ENCODE measurements at places on chromosomes 11 and 22.

- no peak for DNase-seq
These were observed 1546.3 kb upstream of the TENM4 start for GRCh38 chr11:80987171-80987570.

DNA sequence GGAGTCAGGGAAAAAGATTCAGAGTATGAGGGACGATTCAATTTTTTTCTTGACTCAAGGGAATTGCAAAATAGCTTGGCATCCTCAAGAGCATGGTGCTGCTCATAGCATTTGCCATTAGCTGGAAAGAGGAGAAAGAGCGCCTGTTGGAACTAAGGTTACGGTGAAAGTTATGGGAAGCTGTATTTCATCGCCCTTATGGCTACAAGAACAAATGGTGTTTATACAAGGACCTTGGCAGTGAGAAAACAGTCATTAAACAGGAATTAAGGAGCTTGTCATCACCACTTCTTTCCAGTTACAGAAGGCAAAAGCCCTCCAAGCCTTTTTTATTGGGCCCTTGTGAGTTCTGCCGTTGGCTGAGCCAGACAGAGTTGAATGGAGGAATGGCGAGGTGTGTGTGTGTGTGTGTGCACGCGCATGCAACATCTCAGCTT, 74.2 kb downstream of the ALX4 start:
- no peak for DNase-seq

DNA sequence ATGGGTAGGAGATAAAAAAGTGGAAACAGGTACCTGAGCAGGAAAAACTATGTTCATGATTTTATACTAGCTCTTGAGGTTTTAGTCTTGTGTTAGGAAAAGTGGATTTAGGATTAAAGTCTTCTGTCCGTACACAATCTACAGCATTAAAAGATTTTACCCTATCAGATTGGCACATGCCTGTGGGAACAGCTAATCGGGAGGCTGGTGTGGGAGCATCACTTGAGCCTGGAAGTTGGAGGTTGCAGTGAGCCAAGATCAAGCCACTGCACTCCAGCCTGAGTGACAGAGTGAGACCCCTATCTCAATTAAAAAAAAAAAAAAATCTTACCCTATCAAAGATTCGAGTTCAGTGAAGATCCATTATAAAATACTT, 12.2 kb upstream of the CRKL start:
- no peak for DNase-seq

DNA sequence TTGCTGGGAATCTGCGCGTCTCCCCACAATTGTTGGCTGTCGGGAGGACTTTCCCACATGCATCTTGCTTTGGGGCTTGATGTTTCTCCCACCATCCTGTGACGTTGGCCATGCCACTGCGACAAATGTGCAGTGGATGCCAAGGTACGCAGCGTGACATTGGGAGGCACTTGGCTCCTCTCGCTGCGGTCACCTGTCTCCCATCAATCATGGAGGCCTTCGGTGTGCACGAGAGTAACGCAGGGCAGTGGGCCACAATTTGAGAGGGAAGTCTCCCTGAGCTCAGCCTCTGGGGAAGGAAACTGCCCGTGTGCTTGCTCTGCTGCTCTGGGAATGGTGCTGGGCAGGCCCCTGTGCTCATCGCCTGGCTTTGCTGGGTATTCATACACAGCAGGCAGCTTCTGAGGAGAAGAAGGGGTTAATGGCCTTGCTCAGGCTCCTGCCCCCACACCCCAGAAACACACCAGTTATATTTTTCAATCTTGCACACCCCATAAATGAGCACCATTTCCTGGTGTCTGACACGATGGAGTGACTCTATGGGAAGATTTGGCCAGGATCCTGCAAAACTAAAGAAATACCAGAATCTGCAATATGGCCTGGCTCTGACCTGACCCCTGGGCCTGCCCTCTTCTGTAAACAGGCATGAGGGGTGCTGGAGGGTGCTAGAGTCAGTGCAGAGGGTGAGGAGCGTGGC, 153.5 kb downstream of the ADAMTS15 start:
- DNase-seq, result no peak

DNA sequence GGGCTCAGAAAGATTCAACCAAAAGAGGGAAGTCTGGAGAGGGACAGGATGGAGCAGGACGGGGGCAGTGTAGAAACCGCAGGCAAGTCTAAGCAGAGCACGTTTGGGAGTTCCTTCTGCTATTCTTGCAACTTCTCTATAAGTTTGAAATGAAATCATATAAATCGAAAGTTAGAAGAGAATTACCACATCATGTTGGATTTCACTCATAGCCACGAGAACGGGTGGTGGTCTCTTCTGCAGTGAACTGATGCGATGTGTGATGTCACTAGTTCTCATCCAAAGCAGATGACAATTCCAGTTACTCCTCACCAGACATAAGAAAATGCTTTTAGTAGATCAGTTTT, 36.0 kb downstream of the KCNQ1 start:
- no peak for DNase-seq

DNA sequence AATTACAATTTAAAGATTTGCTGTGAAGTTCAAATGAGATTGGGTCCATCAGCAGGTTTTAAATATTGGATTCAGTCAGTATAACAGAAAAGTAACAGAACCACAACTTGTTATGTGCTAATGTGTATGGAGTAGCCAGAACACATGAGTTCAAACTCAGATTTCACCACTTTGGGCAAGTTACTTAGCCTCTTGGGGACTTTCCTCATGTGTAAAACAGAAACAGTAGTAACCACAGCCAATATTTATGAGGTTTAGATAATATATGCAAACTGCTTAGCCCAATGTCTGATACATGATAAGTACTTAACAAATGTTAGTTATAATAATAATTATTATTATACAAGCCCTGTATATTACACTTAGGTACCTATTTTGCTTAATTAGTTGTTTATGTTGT, 21.8 kb upstream of the SLC5A12 start:
- DNase-seq, result no peak

DNA sequence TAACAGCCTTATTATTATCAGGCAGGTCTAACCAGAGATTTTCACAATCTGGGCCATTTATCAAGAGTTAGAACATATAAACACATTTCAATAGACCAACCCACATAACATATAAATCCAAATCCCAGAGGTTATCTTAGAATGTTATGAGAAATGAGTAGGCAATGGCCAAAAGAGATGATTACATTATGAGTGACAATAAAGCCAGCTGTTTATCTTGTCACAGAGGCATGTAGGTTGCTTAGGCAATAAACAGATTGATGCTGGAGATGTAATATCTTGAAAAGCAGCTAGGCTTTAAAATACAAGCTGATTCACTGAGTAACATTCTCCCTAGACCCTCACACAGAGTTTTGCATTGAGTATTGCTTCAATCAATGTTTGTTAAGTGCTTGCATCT, 148.5 kb upstream of the SESN3 start:
- no peak for DNase-seq

DNA sequence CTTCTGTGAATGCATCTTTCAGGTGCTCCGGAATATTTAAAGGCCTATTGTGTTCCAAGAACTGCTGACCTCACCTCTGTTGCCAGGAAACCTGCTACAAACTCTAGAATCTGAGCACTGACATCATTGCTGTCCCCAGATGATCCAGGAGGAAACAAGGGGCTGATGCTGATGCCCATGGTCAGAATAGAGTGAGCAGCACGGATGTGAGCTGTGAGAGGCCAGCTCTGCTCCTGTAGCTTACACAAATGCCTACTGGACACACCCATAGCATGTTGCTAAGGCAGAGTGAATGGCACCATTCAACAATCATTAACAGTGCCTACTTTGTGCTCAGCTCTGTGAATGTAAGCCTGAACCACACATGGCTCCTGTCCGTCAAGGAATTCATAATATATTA, 276.7 kb upstream of the API5 start:
- no peak for DNase-seq

- DNase-seq, result no peak
These were observed 926.3 kb downstream of the OPCML start for GRCh38 chr11:132605825-132606570.

DNA sequence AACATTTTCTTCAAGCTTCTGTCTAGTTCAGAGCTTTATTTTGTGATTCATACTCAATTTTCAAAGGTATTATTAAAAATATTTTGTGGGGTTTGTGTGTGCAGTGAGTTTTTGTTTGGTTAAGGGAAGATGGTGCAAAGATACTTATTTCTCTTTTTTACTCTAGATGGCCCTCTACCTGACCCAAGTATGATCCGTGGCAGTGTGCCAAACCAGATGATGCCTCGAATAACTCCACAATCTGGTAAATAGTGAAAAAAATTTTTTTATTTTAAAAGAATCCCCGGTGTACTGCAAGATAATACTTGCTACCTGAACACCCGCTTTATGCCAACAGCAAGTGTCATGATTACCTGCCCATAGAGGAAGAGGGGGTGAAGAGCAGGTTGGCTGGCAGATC, 54.2 kb downstream of the EP300 start:
- no peak for DNase-seq

DNA sequence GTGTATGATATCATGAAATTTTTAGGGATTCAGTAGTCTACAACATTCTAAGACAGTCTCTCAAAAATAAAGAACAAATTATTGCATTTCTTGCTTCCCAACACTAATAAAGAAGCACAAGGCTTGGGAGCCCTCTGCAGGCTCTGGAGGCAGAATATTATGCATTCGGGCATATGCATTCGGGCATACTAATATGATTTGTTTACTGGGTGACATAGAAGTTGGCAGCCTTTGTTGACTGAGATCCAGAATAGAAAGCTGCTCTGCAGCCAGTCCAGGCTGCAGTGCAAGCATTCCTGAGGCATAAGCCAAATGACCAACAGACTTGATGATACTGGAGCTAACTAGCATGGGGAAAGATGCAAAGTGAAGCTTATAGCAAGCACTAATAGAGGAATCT, 945.5 kb downstream of the OPCML start:
- DNase-seq, result no peak

DNA sequence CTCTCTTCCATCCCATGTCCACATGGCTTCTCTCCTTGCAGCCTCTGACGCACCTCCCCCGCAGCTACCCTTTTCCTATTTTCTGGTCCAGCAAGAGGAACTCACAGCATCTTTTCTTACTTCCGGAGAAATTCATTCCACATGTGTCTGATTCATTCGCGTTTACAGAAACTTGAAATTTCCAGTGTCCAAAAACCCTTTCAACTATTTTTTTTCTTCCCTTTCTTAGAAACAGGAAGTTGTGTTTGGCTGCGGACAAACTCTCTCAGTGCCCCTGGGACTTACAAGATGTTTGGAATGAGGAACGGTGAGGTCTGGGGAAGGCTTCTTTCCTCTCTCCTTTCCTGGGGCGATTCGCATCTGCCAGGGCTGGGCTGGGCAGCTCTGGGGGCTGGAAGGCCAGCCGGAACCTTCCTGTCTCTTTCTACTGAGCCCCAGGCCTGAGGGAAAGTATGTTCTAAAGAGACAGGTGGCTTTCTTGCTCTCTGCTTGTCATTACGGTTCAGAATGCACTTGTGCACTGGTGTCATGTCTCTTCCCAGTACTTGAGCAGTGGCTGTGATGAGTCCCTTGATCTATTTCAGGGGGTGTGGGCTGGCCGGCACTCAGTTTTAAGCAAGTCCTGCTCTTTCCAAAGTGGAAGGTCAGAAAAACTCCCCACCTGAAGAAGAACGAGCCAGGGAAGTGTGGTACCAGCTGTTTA, 27.5 kb downstream of the ADAMTS8 start:
- no peak for DNase-seq

DNA sequence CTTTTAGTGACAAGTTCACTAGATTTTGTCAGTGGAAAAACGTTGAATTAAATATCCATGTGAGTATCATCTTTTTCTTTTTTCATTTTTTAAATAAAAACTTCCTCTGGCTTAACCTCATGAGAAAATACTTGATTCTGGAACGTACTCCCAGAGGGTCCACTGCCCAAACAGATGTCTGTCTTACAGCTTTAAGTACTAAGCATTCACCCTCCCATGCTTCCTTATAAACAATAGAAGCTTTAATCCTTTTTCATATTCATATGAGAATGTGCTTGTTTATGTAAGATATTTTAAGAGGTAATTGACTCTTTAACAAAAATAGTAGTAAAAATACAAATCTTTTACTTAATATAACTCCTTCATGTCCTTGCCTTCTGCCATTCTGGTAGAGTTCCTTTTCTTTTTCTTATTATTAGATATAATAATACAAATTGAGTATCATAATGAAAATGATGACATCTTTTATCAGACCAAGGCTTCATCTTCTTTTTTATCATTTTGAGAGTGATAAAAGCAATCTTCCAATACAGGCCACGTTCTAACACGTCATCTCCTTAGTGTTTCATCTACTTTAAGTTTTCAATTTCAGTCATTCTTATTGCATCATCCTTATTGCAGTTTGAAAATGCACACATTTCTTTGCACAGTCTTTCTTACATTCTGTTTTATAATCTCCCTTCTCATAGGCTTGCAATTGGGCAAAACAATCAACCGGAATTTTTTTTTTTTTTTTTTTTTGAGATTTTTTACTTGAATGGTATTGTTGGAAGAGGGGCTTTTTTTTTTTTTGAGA, 69.5 kb upstream of the MYO18B start:
- no peak for DNase-seq

DNA sequence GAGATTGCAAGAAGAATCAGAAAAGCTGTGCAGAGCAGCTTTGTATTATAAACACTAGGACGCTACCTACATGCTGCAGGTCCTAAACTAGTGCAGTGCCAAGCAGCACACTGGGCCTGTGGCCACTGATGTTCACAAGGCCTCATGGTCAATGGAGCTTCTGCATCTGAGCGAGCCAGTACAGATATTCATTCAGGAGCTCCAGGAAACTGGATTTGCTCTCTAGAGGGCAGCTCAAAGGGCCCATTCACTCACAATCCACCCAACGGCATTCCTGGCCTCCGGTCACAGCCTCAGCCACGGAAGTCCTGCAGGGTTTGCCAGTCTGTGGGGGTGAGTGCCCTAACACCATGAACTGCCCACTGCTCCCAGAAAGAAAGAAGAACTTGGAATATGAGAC, 5.8 kb upstream of the TBC1D10A start:
- no peak for DNase-seq

DNA sequence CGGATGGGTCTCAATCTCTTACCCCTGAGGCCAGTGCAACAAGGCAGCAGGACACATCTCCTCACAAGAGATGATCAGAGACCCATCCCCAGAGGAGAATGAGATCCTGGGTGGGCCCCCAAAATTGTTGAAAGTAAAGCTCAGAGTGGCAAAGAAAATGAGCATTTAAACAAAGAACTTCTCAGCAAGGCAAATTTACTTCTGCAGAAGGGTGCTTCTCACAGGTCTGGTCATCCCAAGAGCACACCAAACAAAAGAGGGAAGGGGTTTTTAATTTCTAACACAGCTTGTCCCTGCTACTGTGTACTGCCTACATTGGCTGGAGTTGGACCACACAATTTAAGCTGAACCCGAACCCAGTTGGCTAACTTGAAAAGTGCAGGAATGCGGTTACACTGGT, 1628.6 kb upstream of the RAG2 start:
- no peak for DNase-seq

DNA sequence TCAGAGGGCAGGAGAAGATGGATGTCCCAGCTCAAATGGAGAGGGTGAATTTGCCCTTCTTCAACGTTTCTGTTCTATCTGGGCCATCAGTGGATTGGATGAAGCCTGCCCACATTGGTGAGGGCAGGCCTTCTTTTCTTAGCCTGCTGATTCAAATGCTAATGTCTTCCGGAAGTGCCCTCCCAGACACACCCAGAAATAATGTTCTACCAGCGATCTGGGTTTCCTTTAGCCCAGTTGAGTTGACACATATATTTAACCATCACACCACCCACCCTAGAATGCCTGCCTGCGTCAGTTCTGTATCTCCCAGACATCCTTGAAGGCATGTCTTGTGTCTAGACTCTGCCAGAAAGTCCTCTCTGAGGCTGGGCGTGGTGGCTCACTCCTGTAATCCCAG, 34.7 kb downstream of the CACNG2 start:
- no peak for DNase-seq

- no peak for DNase-seq
These were observed 93.8 kb downstream of the ETS1 start for GRCh38 chr11:128493570-128493965.

GRCh38 chr11:134363592-134363991, 31.8 kb downstream of the GLB1L2 start:
- DNase-seq, result no peak

Measured in activated T-cell treated with anti-CD3 and anti-CD28 coated beads, Interleukin-2, amount 50 U/mL, for 48 hours (primary cell).